Spleen (tissue), 13 donors: ENCODE measurements at places on chromosomes 11 and 22. TPM values are rescaled to one million over a fixed set of nuclear protein-coding genes. Genes with fewer than 3 reads are reported as not detected.
A peak's percentile ranks its signal among the peaks of the same experiment; 100 is the strongest.

PGA4 gene
- 1.2 TPM for total RNA-seq

SH3BP1 gene
- total RNA-seq, result 54.8 TPM

GRCh38 chr22:49301398-49302149 lies 526.1 kb downstream of the BRD1 start:
- H3K36me3 ChIP-seq, result no peaks in the 10 kb centered on the region
- DNase-seq, result peak; percentile 67
- H3K27me3 ChIP-seq, result peaks cover 81% of the 10 kb centered on the region
- H3K4me1 ChIP-seq, result no peaks in the 10 kb centered on the region
- no peak overlapping the region for H3K27ac ChIP-seq

- H3K27ac ChIP-seq, result no peak overlapping the region
- H3K36me3 ChIP-seq, result no peaks in the 10 kb centered on the region
- H3K27me3 ChIP-seq, result peaks cover 24% of the 10 kb centered on the region
- H3K4me1 ChIP-seq, result no peaks in the 10 kb centered on the region
Observed at GRCh38 chr11:68643585-68643984, 40.8 kb upstream of the GAL start.

- no peaks in the 10 kb centered on the region for H3K27me3 ChIP-seq
- no peak for DNase-seq
- H3K27ac ChIP-seq, result no peak overlapping the region
- no peaks in the 10 kb centered on the region for H3K4me1 ChIP-seq
- H3K36me3 ChIP-seq, result no peaks in the 10 kb centered on the region
Observed at GRCh38 chr11:127998421-127998820, 588.9 kb downstream of the ETS1 start.

GRCh38 chr11:11512929-11513328 lies 108.9 kb downstream of the GALNT18 start:
- no peak for DNase-seq
- H3K27me3 ChIP-seq, result no peaks in the 10 kb centered on the region
- no peak overlapping the region for H3K4me3 ChIP-seq
- no peaks in the 10 kb centered on the region for H3K4me1 ChIP-seq
- H3K36me3 ChIP-seq, result no peaks in the 10 kb centered on the region

GRCh38 chr22:30171008-30171407 lies 75.6 kb downstream of the LIF start:
- peaks cover 8% of the 10 kb centered on the region for H3K4me1 ChIP-seq
- H3K27me3 ChIP-seq, result no peaks in the 10 kb centered on the region
- H3K36me3 ChIP-seq, result no peaks in the 10 kb centered on the region
- H3K27ac ChIP-seq, result no peak overlapping the region
